DMS 273 treated with DMSO at 0.1 percent for 48 hours (cell line): ENCODE measurements at places on chromosomes 3 and 15.

DNA sequence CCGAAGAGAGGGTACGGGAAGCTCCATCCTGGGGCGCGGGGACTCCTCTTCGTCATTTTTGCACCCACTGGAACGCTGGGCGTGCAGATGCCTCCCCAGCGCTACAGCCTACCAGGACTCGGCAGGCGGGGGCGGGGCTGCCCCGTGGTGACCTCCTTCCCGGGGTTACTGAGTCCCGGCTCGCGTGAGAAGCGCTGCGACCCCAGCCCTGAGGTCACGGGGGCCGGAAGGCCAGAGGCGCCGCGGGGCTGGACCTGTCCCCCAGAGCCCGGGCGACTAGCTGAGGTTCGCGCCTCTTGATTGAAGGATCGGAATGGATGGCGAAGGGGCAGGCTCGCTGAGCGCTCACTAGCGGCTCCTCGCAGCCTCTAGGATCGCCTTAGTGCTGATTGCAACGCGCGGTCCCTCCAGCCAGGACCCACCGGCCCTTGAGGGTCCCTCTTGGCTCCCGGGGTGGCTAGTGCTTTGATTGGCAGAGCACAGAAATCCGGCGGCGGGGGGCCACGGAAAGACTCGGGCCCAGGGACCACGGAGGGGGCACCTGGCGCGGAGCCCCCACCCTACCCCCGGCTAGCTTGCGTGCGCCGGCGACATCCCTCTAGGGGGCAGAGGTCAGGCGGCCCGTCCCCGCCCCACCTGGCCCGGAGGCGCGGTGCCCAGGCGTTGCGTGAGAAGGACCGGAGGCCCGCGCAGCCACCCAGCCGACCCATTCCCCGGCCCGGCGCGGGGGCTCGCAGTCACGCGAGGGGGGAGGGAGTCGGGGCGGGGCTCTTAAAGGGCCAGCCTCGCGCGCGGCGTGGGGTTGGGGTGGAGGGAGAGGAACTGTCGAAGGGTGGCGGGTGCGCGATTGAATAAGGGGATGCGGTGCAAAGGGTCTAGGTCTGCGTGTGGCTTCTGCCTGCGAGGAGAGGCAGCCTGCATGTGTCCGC, 781 bp upstream of the CYP1A1 start:
- no peak for DNase-seq

GRCh38 chr3:160226026-160226907, 1.0 kb downstream of the C3orf80 start:
- no peak for DNase-seq

DNA sequence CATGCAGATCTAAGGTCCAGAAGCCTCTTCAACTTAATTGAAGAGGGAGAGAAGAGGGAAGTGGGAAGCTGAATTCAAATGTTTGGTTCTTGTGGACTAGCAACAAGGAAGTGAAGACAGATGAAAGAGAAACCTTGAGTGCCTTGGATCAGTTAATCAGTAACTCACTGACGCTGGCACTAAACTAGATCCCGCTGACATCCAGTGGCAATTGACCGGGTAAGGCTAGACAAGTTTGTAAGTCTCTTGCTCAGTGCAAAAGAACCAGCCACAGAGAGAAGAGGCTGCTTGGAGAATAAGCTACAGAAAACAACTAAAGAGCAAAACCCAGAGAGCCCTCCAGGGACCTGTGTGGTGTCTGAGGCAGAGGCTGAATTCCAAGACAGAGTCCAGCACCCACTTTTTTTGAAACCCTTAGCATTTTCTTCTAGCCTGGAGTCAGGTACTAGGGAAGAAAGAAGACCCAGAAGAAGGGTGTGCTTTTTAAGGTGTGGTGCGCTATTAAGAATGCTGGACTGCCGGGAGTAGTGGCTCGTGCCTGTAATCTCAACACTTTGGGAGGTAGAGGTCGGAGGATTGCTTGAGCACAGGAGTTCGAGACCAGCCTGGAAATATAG, 6.9 kb downstream of the PLCH1 start:
- DNase-seq, result no peak

- DNase-seq, result no peak
Measured at GRCh38 chr3:178275311-178275710, 260.9 kb upstream of the KCNMB2 start.

DNA sequence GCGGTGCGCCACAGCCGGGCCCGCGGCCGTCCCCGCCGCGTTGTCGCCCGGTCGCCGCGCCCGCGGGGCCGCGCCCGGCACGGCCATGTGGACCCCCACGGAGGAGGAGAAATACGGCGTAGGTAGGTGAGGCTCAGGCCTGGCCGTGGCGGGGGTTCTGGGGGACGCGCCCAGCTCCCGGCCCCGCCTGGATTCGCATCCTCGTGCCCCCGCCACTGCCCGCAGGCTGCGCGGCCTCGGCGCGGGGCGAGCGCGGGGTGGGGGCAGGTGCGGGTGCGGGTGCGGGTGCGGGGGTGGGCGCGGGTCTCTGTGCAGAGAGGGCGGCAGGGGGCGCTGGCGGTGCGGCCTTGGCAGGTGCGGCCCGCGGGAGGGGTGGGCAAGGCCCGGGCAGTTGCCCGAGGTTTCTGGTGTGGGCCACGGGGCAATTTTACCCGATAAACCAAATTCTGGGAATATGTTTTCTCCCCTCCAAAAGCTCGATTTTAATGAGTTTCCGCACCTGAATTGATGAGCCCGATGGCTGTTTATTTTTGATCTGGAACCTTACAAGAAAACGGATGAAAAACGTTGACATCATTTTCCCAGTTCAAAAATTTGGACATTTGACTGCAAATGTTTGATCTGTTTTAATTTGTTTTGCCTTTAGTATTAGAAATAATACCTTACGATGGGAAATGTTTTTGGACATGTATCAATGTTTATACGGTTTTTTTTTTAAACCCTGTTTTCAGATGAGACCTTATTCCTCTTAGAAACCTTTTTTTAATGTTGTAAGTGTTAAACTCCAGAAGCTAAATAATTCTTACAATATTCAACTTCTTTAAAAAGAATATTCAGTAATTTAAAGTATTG, 678 bp downstream of the DOCK3 start:
- no peak for DNase-seq

DNA sequence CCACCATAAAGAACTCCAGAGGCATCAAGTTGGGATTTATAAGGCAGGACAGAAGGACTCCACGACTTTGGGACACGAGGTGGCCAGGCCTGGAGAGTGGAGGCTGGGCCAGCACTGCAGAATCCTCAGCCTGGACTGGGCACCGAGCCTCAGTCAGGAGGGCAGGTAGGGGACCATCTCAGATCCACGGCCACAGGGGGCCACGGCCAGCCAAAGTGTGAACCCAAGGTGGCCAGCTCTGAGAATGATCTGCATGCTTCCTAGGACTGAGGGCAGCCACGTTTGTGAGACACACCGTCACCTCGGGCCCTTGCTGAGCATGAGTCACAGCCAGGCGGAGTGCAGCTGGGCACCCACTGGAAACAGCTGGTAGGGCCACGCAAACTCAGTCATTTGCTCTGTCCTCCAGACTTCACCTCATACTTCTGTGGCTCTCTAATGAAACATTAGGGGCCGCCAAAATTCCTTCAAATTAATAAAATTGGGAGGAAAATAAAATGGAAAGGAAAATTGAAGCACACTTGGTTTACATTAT, 65.8 kb downstream of the CTNNB1 start:
- no peak for DNase-seq

GRCh38 chr15:57519806-57520205, 71.9 kb upstream of the MYZAP start:
- no peak for DNase-seq

DNA sequence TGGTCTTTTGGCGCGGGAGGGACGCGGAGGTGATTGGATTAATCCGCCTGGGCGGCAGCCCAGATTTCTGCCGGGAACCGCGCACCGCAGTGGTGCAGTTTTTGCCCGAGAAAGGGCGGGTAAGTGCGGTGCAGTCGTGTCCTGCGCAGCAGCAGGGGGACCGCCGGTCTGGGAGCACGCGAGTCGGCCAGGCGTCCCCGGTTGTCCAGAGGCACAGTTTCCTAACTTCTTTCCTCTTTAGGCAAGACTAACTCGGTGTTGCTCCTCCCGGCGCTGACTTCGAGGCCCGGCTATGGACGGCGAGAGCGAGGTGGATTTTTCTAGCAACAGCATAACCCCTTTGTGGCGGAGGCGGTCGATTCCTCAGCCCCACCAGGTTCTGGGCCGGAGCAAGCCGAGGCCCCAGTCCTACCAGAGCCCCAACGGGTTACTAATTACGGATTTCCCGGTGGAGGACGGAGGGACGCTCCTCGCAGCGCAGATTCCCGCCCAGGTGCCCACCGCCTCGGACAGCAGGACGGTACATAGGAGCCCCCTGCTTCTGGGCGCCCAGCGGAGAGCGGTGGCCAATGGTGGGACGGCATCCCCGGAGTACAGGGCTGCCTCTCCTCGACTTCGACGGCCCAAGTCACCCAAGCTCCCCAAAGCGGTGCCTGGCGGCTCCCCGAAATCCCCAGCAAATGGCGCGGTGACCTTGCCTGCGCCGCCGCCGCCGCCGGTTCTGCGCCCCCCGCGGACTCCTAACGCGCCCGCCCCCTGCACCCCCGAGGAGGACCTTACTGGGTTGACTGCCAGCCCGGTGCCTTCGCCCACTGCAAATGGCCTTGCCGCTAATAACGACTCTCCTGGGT, 736 bp downstream of the ARHGEF26 start:
- peak; percentile 36 for DNase-seq

DNA sequence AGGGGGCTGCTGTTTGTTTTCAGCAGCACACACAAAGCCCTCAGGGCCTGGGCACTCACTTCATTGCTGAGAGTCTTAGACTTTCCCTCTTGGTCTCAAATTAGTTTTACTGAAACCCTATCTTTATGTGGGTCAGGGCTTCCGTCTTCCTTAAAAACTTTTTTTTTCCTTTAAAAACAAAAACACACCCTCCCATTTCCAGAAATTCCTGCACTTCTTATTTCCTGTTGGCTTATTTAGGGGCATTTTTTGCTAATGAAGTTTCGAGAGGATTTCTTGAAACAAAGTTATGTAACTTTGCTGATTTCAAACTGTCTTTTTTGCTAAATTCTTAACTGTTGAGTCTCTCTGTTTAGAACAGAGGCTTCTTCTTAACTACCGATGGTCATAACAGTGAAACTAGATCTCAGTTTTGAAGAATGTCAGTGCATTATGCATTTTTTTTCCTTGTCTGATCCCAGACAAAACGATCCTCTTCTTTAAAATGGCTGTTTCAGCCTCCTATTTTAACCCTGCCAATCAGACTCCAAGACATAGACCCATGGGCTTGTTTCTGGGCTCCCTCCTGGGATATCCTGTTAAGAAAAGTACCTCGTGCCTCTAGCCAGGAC, 23.3 kb downstream of the ANAPC13 start:
- no peak for DNase-seq

GRCh38 chr15:36430726-36431265, 148.6 kb upstream of the CDIN1 start:
- no peak for DNase-seq

DNA sequence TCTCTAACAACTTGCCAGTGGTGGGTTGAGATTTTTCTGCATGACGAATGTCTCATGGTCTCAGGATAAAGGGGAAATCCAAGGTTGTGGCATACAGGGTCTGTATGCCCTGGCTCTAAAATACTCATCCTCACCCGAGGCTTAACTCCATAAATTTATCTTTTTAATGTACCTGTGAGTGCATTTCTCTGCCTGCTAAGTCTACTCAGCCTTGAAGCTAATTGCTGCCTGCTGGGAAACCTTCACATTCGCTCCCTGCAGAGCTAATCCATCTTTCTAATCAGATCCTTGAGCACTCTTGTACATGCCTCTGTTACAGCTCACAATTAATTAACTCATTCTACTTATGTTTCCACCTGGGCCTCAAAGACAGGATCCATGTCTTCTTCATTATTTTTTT, 93.8 kb downstream of the CMSS1 start:
- DNase-seq, result no peak

DNA sequence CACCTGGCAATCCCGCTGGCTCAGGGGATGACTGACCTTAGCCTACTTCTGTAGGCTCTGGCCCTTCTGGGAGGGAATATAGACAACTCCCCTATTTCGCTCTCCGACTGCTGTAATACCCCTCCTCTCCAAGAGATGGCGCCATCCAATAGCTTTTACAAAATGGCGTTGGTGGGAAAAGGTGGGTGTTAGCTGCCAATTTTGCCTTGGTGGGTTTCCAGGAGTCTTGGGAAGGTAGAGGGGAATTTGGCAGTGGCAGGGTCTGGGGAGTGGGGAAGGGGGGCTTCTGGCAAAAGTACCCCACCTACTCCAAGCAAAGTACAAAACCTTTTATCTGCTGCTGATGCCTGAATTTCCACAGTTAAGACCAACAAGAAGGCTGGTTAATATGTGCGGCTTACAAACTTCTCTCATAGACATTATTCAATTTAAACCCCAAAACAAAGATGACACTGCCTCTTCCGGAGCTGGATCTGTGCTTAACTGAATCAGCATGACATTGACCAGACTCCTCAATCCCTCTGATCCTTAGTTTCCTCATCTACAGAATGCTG, 62.1 kb downstream of the RASGRF1 start:
- DNase-seq, result no peak

- DNase-seq, result no peak
Measured at GRCh38 chr3:153172796-153173757, 11.1 kb downstream of the RAP2B start.

DNA sequence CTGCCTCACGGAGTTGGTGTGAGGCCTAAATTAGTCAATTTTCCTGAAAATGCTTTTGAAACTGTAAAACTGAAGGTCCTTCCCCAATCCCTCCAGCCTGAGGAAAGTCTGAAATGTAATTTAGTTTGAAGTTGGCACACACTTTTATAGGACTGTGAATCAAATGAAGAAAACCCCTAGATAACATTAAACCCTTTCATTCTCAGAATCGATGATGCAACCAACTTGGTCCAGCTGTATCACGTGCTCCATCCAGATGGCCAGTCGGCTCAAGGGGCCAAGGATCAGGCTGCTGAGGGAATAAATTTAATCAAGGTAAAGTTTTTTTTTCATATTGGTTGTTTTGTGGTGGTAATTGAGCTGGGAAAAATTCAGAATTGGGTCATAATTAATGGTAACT, 11.7 kb downstream of the MRPS22 start:
- no peak for DNase-seq

- DNase-seq, result no peak
Measured at GRCh38 chr3:53766706-53767105, 79.5 kb downstream of the CHDH start.

- DNase-seq, result no peak
Measured at GRCh38 chr3:30804984-30805383, 89.5 kb downstream of the GADL1 start.

- no peak for DNase-seq
Measured at GRCh38 chr3:40581166-40581565, 56.4 kb downstream of the ZNF621 start.

GRCh38 chr15:89822026-89822425, 7.4 kb upstream of the ANPEP start:
- no peak for DNase-seq

GRCh38 chr3:112623717-112624116, 17.2 kb downstream of the CCDC80 start:
- DNase-seq, result no peak
